ENCODE measurements at places on chromosomes 1 and 21. TPM values are rescaled to one million over a fixed set of nuclear protein-coding genes. Genes with fewer than 3 reads are reported as not detected.

GRCh38 chr1:209583408-209583807 lies at the start of gene CAMK1G:
Gene CAMK1G (plus strand): TSS chr1:209583714. CDS start chr1:209594984, 11,270 bp downstream.
- no peak for DNase-seq
- H3K4me1 ChIP-seq = peaks cover 3% of the 10 kb centered on the region
- no peaks in the 10 kb centered on the region for H3K36me3 ChIP-seq
- no peak within 1 kb of the TSS for H3K27ac ChIP-seq
- H3K27me3 ChIP-seq = peaks cover 23% of the 10 kb centered on the region

TNN gene
- 6.0 TPM for total RNA-seq

NUDC gene
- total RNA-seq = 97.9 TPM

DNA sequence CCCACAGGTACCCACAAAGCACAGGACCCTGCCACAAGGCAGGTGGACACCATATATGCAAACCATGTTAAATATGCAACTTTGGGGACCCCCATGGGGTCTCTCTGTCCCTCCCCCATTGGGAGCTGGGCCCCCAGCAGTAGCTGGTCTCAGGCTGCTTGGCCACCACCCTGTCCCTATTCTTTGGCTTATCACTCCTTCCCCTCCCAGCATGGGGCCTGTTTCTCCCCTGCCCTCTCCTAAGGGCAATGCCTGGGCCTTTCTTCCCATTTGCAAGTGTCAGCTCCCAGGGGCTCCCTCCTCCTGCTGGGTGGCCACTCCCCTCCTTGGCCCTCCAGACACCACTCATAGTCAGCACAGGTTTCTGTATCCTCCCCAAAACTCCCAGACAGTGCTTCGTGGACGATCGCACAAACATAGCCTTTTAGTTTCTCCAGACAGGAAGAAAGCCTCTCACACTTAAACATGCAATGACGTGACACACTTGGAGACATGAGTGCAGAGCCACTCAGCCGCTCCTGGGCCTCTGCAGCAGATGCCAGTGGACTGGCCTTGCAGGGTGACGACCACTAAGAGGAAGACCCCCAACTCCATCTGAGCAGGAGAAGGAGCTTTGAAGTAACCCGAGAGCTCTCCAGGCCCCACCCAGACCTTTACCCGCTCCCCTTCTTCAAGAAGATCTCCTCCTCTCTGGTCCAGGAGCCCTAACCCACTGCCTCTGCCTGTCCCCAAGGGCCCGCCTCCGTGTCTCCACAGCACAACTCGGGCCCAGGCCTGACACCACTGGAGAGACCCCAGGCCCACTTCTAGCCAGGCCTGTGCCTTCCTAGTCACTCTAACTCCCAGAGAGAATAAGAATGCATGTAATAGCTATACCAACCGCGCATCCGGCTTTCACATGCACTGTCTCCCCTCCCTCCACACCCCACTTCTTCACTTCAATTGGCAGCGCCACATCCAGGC lies 22.9 kb downstream of the CITED4 start:
- no peak for DNase-seq
- no peak overlapping the region for H3K27ac ChIP-seq
- H3K27me3 ChIP-seq = no peaks in the 10 kb centered on the region
- no peaks in the 10 kb centered on the region for H3K36me3 ChIP-seq

GRCh38 chr1:39089931-39090521 lies 63.9 kb downstream of the NDUFS5 start:
- H3K27me3 ChIP-seq = 0 out of 2 replicates have a peak, but pooled peaks cover 4% of the 10 kb centered on the region
- no peak overlapping the region for H3K27ac ChIP-seq
- no peak overlapping the region for H3K4me3 ChIP-seq
- H3K36me3 ChIP-seq = no peaks in the 10 kb centered on the region

DNA sequence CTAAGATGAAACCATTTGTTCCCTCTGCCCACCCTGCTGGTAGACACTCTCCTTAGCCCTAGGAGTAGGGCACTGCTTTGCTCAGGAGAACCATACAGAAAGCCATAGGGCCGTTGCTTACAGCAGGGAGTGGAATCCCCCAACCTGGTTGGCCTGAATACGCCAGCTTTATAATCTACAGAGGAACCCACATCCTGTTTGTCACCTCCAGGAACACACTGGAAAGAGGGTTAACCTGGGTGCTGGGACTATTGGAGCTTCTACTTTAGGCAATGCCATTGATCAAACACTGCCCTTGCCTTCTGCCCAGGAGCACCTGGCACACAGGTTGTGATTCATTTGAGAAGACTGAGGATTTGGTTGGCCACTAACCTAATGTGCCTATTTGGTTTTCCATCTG lies 124.8 kb downstream of the TNR start:
- H3K4me1 ChIP-seq = no peaks in the 10 kb centered on the region
- H3K27ac ChIP-seq = no peak overlapping the region
- no peak for DNase-seq
- H3K36me3 ChIP-seq = no peaks in the 10 kb centered on the region
- no peak overlapping the region for H3K4me3 ChIP-seq
- peaks cover 8% of the 10 kb centered on the region for H3K27me3 ChIP-seq

DNA sequence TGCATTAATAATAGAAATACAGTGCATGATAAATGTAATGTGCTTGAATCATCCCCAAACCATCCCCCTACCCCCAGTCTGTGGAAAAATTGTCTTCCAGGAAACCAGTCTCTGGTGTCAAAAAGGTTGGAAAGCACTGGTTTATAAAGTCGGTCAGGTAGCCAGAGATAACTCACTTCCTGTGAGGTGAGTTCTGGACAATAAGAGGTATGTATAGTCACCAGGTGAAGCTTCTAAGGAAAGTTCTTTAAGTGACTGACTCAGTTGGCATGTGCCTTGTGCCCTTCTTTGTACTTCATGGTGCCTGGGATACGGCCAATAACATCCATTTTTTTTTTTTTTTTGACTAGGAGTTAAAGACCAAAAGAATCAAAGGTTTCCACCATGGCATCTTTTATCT lies 103.7 kb downstream of the GPATCH2 start:
- no peak overlapping the region for H3K4me3 ChIP-seq
- no peaks in the 10 kb centered on the region for H3K36me3 ChIP-seq
- no peaks in the 10 kb centered on the region for H3K27me3 ChIP-seq
- H3K4me1 ChIP-seq = peaks cover 12% of the 10 kb centered on the region

DNA sequence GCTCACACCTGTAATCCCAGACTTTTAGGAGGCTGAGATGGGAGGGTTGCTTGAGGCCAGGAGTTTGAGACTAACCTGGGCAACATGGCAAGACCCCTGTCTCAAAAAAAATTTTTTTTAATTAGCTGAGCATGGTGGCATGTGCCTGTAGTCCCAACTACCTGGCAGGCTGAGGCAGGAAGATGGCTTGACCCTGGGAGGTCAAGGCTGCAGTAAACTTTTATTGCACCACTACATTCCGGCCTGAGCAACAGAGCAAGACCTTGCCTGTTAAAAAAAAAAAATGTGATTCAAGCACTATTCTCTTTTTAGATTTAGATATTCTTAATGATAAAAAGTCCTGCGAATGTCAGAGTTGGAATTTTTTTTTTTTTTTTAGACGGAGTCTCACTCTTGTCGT lies 102.5 kb upstream of the L1TD1 start:
- H3K4me3 ChIP-seq = no peak overlapping the region
- no peak overlapping the region for H3K27ac ChIP-seq
- H3K36me3 ChIP-seq = no peaks in the 10 kb centered on the region
- no peaks in the 10 kb centered on the region for H3K4me1 ChIP-seq
- DNase-seq = no peak

SH2D2A gene
- total RNA-seq = not detected

- H3K27me3 ChIP-seq = no peaks in the 10 kb centered on the region
- no peak overlapping the region for H3K27ac ChIP-seq
- no peaks in the 10 kb centered on the region for H3K36me3 ChIP-seq
- no peak for DNase-seq
Observed at GRCh38 chr1:101137144-101138126, 99.4 kb upstream of the S1PR1 start.

DNA sequence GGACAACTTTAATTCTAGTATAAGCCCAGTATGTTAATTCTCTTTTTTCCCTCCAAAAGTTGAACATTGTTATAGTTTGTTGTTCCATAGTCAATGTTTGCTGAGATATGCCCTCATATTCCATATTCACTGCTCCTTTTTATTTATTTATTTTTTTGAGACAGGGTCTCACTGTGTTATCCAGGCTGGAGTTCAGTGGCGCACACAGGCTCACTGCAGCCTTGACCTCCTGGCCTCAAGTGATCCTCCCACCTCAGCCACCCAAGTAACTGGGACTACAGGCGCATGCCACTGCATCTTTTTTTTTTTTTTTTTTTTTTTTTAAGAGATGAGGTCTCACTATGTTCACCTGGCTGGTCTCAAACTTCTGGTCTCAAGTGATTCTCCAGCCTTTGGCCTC lies 38.7 kb downstream of the GFI1 start:
- no peak for DNase-seq
- no peaks in the 10 kb centered on the region for H3K36me3 ChIP-seq
- no peaks in the 10 kb centered on the region for H3K4me1 ChIP-seq
- H3K27me3 ChIP-seq = no peaks in the 10 kb centered on the region

DNA sequence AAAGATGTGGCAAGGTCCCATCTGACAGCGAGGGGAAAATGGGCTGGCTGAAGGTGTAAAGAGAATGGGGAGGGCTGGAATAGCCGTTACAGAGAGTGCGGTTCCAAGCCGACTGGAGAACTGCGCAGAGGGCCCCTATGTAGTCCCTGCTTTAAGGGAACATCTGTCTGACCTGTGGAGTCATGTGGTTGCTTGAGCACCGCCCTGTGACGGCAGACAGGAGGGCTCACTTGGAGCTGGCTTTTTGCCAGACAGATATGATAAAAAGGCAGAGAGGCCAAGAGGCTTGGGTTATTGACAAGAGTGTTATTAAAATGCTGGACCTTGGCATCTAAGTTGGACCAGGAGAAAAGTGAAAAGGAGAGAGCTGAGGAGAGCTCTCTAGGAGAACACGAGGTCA lies 5.9 kb upstream of the PTPRF start:
- DNase-seq = no peak
- no peaks in the 10 kb centered on the region for H3K36me3 ChIP-seq
- no peak overlapping the region for H3K27ac ChIP-seq
- H3K4me3 ChIP-seq = no peak overlapping the region
- peaks cover 16% of the 10 kb centered on the region for H3K4me1 ChIP-seq
- H3K27me3 ChIP-seq = no peaks in the 10 kb centered on the region

- peaks cover 49% of the 10 kb centered on the region for H3K4me1 ChIP-seq
- DNase-seq = no peak
- H3K27ac ChIP-seq = peak overlapping the region; percentile 91
- H3K27me3 ChIP-seq = no peaks in the 10 kb centered on the region
Observed at GRCh38 chr1:24020025-24020424, 39.9 kb upstream of the SRSF10 start.

DNA sequence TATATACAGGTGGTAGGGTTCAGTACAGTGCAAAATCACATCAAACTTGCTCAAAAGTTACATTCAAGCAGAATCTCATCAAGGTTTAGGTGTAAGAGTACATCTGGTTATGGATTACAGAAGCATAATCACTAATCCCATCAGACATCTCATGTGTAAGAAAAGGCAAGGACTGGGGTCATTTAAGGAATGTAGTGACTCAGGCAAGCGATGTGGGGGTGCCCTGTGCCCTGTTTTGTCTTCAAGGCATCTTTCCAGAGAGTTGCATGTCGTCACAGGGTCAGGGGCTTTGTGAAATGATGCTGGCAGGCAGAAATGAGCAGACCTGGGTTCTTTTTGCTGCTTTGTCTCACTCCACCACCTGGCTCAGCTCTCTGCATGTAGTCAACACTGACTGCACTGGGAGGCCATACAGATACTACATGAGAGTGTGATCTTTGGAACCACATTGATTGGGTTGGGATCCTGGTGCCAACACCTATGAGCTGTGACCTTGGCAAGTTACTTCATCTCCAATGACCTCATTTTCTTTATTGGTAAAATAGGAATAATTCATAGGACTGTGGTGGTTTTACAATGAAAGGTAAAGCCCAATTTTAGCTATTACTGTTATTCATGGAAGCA lies 8.2 kb upstream of the HHIPL2 start:
- H3K4me3 ChIP-seq = no peak overlapping the region
- H3K36me3 ChIP-seq = peaks cover 30% of the 10 kb centered on the region
- H3K27me3 ChIP-seq = no peaks in the 10 kb centered on the region
- DNase-seq = no peak
- no peaks in the 10 kb centered on the region for H3K4me1 ChIP-seq

HSPG2 gene
- total RNA-seq = 62.3 TPM

CRYAA gene
- total RNA-seq = not detected

IQGAP3 gene
- total RNA-seq = 64.1 TPM

GJC2 gene
- 2.0 TPM for total RNA-seq

DNA sequence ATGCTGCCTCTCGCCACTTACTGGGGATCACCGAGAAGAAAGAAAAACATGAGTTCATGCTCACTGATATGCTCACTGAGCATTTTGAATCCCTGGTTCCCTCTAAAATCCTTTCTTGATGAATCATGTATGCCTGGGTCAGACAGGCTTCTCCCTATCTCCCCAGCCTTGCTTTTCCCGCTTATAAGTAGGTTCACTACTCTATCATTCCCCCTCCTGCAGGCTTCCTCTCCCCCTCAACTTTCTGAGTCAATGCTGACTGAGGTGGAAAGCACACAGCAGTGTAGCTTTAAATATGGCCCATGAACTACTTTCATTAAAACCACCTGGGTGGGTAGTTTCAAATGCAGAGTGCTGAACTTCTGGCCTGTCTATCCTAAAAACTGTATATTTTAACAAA lies 41.7 kb downstream of the FMO4 start:
- H3K27me3 ChIP-seq = no peaks in the 10 kb centered on the region
- no peaks in the 10 kb centered on the region for H3K4me1 ChIP-seq
- H3K36me3 ChIP-seq = no peaks in the 10 kb centered on the region
- H3K4me3 ChIP-seq = no peak overlapping the region
- DNase-seq = no peak

- no peak overlapping the region for H3K4me3 ChIP-seq
- DNase-seq = no peak
- peaks cover 30% of the 10 kb centered on the region for H3K4me1 ChIP-seq
- H3K27me3 ChIP-seq = no peaks in the 10 kb centered on the region
Observed at GRCh38 chr1:244962130-244962529, 97.8 kb upstream of the HNRNPU start.

DNA sequence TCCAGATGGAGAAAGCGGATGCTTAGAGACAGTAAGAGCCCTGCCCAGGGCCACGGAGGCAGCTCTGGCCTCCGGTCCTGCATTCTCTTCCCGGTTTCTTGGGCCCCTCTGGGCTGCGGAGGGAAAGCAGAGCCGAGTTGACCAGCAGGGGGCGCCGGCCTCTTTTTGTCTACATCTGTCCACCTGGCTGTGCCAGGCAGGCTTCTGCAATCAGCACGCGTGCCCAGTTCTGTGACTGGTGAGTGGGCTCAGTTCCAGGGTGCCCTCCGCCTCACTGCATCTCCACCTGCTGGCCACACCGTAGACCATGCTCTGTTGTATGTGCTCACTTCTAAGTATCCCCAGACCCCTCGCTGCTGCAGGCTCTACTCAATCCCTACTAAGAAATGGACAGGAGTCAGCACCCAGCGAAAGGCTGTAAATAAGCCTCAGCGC lies 6.7 kb upstream of the HUNK start:
- no peak overlapping the region for H3K27ac ChIP-seq
- H3K4me1 ChIP-seq = no peaks in the 10 kb centered on the region
- H3K27me3 ChIP-seq = no peaks in the 10 kb centered on the region
- peak; percentile 79 for DNase-seq

MPZ gene
- total RNA-seq = not detected

DNA sequence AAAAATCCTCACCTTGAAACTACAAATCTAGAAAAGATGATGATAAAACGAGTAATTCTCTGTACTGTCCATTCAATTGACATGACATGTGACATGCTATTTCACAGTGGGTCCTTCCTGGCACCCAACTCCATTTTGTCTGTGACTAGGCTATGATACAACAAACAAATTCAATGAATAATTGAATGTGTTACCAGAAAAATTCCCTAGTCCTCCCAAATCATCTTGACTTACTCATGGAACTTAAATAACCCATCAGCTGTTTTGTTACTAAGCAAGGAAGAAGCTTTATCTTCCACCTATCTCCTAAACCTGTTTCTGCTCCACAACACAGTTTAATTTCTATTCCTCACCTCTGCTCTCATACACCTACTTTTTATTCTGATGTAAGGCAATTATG lies 30.4 kb downstream of the B3GALNT2 start:
- H3K27me3 ChIP-seq = no peaks in the 10 kb centered on the region
- peaks cover 26% of the 10 kb centered on the region for H3K36me3 ChIP-seq
- H3K4me3 ChIP-seq = no peak overlapping the region
- no peak overlapping the region for H3K27ac ChIP-seq

TSEN15 gene
- total RNA-seq = 129 TPM

All from SJSA1 (cell line).